SK-N-SH treated with all-trans-retinoic acid at 6 μM for 48 hours (cell line): ENCODE measurements at places on chromosomes 3 and 15.

GRCh38 chr15:71218272-71218805 is 103.1 kb downstream of the THSD4 start:
- ATAC-seq = no peak

GRCh38 chr15:63380151-63380807 is 1.4 kb downstream of the CA12 start:
- ATAC-seq = peak; percentile 36

GRCh38 chr3:47042231-47042791 is 62.8 kb downstream of the NBEAL2 start:
- ATAC-seq = no peak

GRCh38 chr3:114827495-114827894 is 319.6 kb downstream of the ZBTB20 start:
- ATAC-seq = peak; percentile 89

- ATAC-seq = peak; percentile 37
Observed at GRCh38 chr15:73936181-73936580, 9.9 kb downstream of the LOXL1 start.

DNA sequence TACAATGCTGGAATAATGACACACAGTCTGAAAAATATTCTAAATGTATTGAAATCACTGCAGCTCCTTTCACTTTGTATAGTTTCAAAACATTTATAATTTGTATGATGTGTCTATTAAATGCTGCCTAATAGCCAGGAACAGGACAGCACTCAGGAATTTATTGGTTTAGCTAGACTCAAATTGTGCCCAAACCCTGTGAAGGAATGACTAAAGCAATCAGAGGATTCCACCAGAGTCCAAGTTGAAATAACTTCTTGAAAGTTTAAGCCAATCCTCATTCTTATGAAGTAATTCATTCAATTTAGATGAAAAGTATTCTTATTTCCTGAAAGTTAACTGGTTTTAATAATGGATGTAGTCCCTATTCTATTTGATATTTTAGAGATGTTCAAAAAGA is 267.0 kb downstream of the ZMAT3 start:
- ATAC-seq = no peak

GRCh38 chr3:148203297-148204010 is 494.2 kb upstream of the AGTR1 start:
- no peak for ATAC-seq

DNA sequence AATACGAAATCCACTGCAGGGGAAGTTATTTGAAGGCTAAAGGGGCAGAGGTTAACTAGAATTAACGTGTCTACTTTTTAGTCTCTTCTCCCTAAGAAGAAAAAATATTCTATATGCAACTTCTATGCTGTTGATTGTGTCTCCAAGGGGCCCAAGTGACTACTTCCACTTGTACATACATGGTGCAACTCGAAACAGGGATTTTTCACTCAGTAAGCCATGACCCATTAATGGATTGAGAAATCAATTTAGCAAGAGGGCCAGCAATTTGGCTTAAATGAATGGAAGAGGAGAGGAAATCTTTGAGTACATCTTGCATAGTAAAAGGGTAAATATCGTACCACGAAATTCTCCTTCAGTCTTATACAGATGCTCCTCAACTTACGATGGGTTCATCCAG is 151.1 kb upstream of the HES1 start:
- no peak for ATAC-seq

- no peak for ATAC-seq
Observed at GRCh38 chr3:144437989-144438388, 466.4 kb downstream of the DIPK2A start.

DNA sequence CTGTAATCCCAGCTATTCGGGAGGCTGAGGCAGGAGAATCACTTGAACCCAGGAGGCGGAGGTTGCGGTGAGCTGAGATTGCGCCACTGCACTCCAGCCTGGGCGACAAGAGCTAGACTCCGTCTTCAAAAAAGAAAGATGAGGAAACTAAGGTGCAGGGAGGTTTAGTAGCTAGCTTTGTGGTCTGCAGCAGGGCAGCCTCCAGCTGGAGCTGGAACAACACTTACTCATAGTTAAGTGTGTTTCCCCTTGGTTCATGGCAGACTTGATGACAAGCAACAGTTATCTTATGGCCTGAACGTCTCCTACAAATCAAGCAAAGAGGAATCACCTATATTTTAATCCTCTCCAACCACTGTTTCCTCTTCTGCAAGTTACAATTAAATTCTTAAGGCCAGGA is 12.6 kb downstream of the KAT2B start:
- no peak for ATAC-seq

GRCh38 chr3:157919319-157919887 is 186.8 kb downstream of the SHOX2 start:
- no peak for ATAC-seq

- ATAC-seq = peak; percentile 78
Observed at GRCh38 chr3:127525373-127525772, 65.2 kb downstream of the TPRA1 start.

DNA sequence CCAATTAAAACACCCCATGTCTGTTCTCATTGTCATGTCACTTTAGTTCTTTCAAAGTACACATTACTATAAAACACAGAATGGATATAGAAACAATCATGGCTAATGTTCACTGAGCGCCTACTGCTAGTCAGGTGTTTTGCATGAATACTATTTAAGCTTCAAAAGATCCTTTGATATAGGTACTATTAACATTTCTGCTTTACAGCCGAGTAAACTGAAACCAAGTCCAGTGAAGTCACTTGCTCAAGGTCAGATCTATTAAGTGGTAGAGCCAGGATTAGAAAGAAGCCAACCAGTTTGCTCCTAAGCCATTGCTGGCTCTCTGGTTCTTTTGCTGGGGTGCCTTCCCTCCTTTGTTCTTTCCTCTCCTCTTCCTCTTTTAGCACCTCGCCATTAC is 32.4 kb upstream of the NMNAT3 start:
- ATAC-seq = no peak

- no peak for ATAC-seq
Observed at GRCh38 chr15:51313074-51313393, 25.4 kb downstream of the CYP19A1 start.

DNA sequence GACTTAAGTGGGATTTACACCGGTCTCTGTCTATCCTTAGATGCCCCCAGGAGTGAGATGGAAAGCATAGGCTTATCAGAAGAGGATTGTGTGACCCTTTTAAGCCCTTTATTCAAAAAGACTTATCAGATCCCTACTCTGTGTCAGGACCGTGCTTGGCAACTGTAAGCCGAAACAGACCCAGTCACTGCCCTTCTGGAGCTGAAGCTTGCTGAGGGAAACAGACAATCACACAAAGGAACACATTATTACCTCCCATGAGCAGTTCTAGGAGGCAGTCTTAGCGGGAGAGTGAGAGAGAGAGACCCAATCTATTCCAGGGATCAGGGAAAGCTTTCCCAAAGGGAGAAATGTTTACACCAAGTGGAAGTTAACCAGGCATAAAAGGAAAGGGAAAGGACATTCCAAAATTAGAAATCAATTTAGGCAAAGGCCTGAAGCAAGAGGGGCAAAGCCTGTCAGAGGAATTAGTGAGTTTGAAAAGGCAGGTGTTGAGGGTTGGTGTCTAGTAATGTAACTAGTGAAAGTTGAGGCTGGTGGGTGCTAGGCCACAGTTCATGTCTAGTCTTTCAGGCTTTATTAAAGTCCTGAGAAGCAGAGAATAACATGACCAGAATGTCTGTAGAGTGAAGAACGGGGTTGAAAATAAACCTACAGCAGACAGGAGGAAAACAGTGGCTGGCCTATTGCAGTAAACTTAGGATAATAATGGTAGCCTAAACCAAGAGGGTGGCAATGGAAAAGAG is 86.7 kb downstream of the THBS1 start:
- ATAC-seq = no peak

GRCh38 chr3:33083958-33084357 is 13.0 kb downstream of the GLB1 start:
- no peak for ATAC-seq

GRCh38 chr3:188415196-188415595 is 261.2 kb downstream of the LPP start:
- ATAC-seq = no peak
